ENCODE measurements at places on chromosomes 1 and 21.

- DNase-seq, result no peak
Observed at GRCh38 chr1:196401891-196402290, 206.3 kb downstream of the KCNT2 start.

GRCh38 chr21:39805983-39806382, 61.0 kb downstream of the IGSF5 start:
- no peak for DNase-seq

- no peak for DNase-seq
Observed at GRCh38 chr1:178484698-178485225, 12.0 kb downstream of the CLEC20A start.

GRCh38 chr1:228453022-228453560, 34.1 kb upstream of the RNF187 start:
- DNase-seq, result no peak

- DNase-seq, result no peak
Observed at GRCh38 chr1:162372159-162373071, 4.2 kb downstream of the SPATA46 start.

- no peak for DNase-seq
Observed at GRCh38 chr1:69947837-69948236, 257.5 kb downstream of the LRRC40 start.

- DNase-seq, result no peak
Observed at GRCh38 chr1:159056069-159056698, 20.4 kb downstream of the AIM2 start.

GRCh38 chr1:36305915-36306209, 306 bp upstream of the SH3D21 start:
- DNase-seq, result no peak

DNA sequence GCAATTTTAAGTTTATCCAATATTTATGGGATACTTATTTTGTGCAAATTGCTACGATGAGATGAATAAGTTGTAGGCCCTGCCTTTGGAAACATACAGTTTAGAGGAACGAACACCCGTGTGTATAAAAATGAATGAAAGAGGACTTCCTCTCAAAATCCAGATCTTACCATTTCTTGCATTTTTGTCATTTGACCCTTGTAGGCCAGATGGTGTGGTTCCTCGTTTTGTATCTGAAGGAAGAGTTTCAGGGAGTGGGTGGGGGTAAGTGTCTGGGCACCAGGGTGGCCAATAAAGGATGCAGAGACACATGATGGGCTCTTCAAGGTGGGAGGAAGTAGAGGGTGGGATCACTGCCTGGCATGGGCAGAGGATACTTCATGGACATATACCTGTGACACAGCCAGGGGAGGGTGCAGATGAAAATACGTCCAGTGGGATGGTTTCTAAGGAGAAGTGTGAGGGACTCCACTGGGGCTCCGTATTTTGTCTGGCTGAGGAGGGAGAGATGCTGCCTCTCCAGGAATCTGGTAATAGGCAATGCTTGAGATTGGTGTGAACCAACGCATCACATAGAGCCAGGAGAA, 14.4 kb downstream of the MAPKAPK2 start:
- DNase-seq, result no peak

DNA sequence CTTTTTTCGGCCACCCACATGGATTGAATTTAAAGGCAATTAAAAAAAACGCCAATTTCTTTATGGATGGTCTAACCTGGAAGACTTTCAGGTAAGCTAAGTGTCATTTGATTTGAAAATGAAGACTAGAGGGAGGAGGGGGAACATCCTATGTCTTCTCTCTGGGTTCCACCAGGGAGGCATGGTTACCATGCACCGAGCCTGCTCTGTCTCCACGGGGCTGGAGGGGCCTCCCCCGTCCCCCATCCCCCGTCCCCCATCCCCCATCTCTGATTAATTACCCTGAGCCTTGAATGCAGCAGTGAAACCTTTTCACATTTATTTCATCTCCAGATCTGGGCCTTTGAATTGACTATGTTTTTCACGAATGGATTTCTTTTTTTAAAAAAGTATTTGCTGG, 135.1 kb downstream of the TLR5 start:
- no peak for DNase-seq

Data from posterior cingulate gyrus (tissue), 11 donors.